ENCODE measurements at places on chromosomes 6 and 20. TPM values are rescaled to one million over a fixed set of nuclear protein-coding genes. Genes with fewer than 3 reads are reported as not detected.
A peak's percentile ranks its signal among the peaks of the same experiment; 100 is the strongest.

- no peak for DNase-seq
These were observed 78.9 kb downstream of the MTFR2 start for GRCh38 chr6:136171231-136171630.

DNA sequence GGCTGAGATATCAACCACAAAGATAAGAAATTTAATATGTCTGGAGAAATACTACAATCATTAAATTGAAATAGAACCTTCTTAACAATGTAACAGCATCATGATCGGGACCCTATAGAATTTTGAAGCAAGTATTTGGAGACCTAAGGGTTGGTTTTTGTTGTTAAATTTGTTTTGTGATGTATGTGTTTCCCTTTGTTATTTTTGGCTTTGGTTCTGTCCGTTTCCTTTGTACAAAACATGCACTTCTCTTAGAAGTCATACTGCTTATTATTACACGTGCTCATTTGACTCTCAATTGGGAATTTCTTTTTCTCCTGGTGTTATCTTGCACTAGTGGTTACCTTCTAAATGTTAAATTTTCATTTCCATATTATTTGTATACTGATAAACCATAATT is 4.0 kb upstream of the PLN start:
- no peak for DNase-seq

GRCh38 chr6:150410399-150410798 is 41.6 kb downstream of the IYD start:
- no peak for DNase-seq

- peak; percentile 61 for DNase-seq
These were observed 815 bp downstream of the UTRN start for GRCh38 chr6:144285798-144286502.

The DPPA5 gene
- not detected for total RNA-seq

The TCF21 gene
- not detected for total RNA-seq
